ENCODE measurements at places on chromosomes 3 and 15. TPM values are rescaled to one million over a fixed set of nuclear protein-coding genes. Genes with fewer than 3 reads are reported as not detected.

GRCh38 chr3:99648516-99648915 lies 10.1 kb downstream of the COL8A1 start:
- no peak for DNase-seq

- no peak for DNase-seq
These were observed 714 bp downstream of the ECT2 start for GRCh38 chr3:172751175-172751704.

DNA sequence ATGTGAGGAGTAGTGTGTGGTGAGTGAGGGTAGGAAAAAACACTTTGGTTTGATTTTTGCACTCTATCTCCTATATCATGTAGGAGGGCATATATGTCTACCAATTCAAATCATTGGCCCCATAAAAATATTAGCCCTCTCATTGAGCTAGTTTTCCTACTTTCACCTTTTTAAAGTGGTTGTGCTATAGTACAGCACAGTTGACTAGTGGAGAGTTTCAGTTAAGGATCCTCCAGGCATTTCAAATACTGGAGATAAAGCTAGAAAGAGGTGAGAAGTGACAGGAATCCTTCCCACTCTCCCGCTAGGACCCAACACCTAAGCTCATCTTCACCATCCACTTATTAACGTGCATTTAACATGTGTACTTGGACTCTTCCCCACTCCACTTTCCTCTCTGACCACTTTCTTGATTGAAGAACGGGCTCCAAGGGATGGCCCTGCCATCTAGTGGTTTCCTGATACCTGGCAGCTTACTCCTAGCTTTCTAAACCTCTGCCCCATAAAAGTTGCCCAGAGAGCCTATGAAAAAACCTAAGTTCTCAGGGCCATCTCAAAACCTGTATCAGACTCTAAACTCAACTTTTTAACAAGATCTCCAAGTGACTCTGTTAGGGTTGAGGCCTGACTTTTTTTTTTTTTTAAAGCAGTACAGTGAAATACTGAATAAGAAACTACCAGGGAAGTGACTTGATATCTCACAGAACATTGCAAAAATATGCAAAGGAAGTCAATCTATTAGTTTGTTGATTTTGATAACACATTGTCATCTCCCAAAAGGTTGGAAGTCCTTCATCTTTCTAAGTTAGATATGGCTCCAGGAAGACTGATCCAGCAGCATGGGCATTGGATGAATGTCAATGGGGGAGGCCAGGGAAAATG lies 17.9 kb downstream of the IL12A start:
- DNase-seq = peak; percentile 75

- DNase-seq = no peak
These were observed 38.6 kb downstream of the EPHA3 start for GRCh38 chr3:89145995-89146394.

GRCh38 chr3:99023590-99024192 lies 122.2 kb upstream of the DCBLD2 start:
- DNase-seq = no peak

- no peak for DNase-seq
These were observed 67.4 kb downstream of the USP13 start for GRCh38 chr3:179720196-179720595.

DNA sequence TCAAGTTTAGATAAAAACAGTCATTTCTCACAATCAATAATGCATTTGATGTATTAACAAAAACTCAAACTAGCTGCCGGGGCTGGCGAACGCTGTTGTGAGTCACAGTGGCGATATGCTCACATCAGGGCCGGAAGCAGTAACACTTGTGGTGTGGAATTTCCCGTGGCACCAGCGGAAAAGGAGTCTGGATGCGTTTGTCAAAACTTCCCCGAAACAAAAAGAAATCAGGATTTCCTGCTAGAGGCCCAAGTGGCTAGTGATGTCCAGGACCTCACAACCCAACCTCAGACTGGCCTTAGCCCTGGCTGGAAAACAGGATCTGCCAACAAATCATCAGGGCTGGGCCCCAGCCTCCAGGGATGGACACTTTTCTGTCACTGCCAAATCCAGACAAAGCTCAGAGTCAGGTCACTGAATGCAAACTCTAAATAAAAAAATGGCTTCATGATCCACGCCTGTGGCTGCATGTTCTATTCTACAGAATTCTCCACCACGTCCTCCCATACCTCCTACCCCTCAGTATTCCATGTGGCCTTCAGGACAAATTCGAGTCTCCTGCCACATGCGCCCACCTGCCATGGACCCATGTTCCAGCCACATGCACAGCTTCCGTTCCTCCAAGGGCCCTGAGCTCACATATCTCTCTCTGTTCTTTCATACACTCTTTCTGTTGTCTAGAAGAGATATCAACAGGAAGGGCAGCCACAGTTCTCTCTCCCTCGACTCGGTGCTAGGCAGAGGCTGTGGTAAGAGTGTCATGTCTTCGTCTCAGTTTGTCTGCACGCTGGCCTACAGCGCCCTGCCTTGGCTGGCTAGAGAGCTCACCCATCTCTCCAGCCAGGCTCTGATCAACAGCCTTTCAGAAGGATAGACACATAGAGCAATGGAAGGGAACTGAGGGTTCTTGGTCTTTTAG lies 35.4 kb downstream of the EHD4 start:
- no peak for DNase-seq

- no peak for DNase-seq
These were observed 314.7 kb upstream of the ATP10A start for GRCh38 chr15:26177816-26178215.

- DNase-seq = peak; percentile 74
These were observed at the start of gene SCG3 for GRCh38 chr15:51681303-51681963. Gene SCG3, plus strand, starts transcription at chr15:51681503. Its CDS starts 253 bp downstream, at chr15:51681756.

GRCh38 chr3:160098261-160098908 lies 109.8 kb downstream of the IL12A start:
- DNase-seq = no peak

DNA sequence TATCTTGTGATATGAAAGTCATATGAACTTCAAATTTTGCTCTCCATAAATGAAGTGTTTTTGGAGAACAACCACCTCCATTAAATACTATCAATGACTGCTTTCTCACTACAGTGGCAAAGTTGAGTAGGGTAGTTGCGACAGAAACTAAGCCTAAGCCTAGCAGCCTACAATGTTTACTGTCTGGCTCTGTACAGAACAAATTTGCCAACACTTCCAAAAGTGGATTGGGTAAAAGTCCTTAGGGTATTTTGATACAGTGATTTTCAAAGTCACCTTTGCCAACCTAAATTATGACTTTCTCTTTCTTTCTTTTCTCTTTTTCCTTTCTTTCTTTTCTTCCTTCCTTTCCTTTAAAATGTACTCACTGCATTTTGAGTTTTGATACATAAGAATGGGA lies 142.6 kb downstream of the PLCL2 start:
- DNase-seq = no peak

GRCh38 chr15:63277038-63277892 lies at the start of gene APH1B:
Gene APH1B, plus strand, starts transcription at chr15:63277605. Its CDS starts 19 bp downstream, at chr15:63277624.
- peak; percentile 91 for DNase-seq

- DNase-seq = no peak
These were observed 404.1 kb downstream of the EPHB1 start for GRCh38 chr3:135199137-135199536.

LDHAL6B gene
- total RNA-seq = not detected

GAP43 gene
- 125 TPM for total RNA-seq

ZNF662 gene
- 23.0 TPM for total RNA-seq

MINAR1 gene
- total RNA-seq = 17.7 TPM

GPR149 gene
- 2.7 TPM for total RNA-seq

TP63 gene
- 0.27 TPM for total RNA-seq

PSTPIP1 gene
- 0.27 TPM for total RNA-seq

GOLGA8S gene
- 0.18 TPM for total RNA-seq

CPNE9 gene
- total RNA-seq = 4.4 TPM

CX3CR1 gene
- total RNA-seq = 7.9 TPM

Data from cerebellum (tissue), 4 donors.